BJ (cell line): ENCODE measurements at places on chromosomes 16 and 17.

DNA sequence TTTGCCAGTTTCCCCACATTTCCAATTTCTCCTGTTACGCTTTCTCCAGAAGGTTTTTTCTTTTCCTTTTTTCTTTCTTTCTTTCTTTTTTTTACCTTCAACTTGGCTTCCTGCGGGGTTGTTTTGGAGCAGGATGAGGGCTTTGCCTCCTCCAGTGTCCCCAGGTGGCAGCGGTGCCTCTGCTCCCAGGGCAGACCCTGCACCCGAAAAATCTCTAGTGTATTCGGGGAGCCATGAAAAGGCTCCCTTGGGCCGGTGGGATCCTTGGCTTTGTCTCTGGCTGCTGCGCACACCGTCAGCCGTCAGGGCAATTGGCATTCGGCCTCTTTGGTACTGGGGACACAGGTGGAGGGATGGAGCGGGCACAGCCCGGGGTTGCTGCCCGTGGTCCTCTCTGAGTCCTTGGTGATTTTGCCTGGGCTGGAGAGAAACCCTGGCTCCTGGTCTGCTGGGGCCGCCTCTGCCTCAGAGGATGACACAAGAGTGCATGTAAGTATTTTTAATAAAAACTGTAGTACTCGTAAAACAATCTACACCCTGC is 846 bp downstream of the ITGB3 start:
- DNase-seq = no peak

DNA sequence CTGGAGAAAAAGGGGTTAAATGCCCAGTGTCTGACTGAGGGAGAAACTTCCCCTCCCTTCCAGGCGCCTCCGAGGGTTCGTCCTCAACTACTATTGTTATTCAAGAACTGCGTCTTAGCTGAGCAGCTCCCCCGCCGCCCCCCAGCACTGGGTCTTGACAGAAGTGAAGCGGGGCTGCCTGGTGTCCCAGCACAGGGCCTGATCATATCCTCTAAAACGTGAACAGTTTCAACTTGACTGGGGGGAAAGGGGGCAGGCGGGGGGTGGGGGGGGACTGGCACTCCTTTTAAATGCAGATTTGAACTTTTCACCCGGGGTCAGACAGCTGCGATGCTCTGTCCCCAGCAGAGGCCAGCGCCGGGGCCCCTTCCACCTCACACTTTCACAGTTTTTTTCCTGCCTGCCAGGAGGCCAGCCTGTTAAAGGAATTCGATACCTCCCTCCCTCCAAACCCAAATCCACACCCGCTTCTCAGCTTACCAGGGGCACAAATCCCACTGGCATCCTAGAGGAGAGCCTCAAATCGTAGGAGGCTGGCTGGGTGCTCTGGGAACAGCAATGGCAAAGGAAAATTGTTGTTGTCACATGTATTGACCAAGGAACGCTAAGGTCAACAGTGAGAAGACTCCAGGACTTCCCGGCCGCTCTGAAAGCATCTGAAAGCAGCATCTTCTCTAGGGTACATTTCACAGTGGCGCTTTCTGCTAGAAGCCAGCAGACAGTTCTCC is 14.5 kb downstream of the ZFHX3 start:
- no peak for DNase-seq

GRCh38 chr16:23955088-23955487 is 119.3 kb downstream of the PRKCB start:
- no peak for DNase-seq

GRCh38 chr16:14447783-14448182 is 182.3 kb downstream of the PARN start:
- DNase-seq = no peak

- no peak for DNase-seq
These were observed 72.9 kb upstream of the CCL2 start for GRCh38 chr17:34182036-34182803.

GRCh38 chr16:71758293-71758760 is 33.8 kb upstream of the PHLPP2 start:
- DNase-seq = no peak

GRCh38 chr17:46135879-46136563 is 57.2 kb downstream of the KANSL1 start:
- DNase-seq = no peak

GRCh38 chr17:81002013-81002384 is 10.4 kb downstream of the CHMP6 start:
- no peak for DNase-seq

DNA sequence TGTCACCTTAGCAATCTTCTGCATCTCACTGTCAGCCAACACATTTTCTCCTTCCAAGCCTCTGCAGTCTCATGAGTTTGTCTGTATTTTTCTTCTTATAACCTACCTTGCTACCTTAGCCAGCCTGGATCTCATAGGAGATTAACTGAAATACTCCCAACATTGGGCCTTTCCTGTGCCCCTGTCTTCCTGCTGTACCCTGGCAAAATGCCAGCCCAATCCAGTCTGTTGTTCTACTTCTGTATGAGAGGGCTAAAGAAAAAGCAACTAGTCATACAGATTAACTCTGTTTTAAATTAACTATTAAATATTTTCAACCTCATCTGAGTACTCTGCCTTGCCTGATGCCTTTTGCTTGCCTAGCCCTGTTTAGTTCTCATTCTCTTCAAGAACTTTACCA is 18.4 kb downstream of the GOSR1 start:
- no peak for DNase-seq

DNA sequence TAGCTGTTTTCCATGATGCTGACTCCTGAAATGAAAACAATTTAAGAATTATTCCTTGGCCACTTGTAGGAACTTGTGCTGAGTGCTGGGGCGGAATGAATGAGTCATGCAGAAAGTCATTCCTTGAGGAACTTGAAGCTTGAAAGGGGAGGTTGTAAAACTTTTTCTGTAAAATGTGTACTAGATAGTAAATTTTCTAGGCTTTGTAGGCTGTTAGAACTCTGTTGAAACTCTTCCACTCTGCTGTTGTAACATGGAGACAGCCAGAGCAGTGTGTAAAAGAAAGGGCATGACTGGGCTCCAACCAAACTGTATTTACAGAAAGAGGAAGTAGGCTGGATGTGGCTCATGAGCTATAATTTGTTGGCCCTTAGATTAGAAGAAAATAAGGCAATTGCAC is 46.1 kb downstream of the ABCA8 start:
- peak; percentile 96 for DNase-seq

- DNase-seq = no peak
These were observed 74.1 kb downstream of the SOCS1 start for GRCh38 chr16:11181899-11182279.

DNA sequence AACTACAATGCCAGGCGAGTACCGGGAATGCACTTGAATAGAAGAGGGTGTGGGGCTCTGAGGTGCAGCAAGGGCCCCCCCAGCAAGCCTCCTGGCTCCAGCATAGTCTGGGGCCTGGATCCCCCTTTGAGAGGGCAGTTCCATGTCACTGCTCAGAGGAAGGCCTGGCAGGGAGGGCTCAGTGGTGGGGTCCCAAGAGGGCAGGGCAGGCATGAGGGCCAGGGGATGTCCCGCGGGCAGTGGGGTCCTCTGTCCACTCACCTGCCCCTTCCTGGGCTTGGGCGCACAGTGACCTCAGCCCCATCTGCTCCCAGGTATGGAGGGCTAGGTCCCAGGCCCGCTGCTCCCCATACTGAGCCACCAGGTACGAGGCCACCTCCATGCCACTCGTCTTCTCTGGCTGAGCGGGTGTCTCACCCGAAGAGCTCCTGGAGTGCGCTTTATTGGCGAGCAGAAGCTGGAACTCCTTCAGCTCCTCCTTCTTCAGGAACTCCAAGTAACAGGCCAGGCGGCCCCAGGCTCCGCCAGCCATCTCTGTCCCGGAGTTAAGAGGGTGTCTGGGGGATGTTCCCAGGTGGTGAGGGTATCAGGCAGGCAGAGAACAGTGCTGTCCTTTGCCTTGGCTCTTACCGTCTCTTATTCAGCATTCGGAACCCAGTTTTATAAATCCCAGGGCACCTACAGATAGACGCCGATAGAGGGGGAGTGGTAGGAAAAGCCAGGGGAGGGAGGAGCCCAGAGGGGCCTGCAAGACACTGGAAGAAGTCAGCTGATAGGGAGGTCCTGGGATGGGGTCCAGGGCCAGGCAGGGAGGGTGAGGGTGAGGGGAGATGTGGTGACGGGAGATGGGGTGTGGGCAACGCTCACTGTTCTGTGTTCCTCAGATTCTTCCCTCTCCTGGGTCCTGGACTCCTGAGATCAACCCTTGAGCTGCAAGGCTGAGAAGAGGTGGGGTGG is 605 bp downstream of the NLRP1 start:
- DNase-seq = no peak

DNA sequence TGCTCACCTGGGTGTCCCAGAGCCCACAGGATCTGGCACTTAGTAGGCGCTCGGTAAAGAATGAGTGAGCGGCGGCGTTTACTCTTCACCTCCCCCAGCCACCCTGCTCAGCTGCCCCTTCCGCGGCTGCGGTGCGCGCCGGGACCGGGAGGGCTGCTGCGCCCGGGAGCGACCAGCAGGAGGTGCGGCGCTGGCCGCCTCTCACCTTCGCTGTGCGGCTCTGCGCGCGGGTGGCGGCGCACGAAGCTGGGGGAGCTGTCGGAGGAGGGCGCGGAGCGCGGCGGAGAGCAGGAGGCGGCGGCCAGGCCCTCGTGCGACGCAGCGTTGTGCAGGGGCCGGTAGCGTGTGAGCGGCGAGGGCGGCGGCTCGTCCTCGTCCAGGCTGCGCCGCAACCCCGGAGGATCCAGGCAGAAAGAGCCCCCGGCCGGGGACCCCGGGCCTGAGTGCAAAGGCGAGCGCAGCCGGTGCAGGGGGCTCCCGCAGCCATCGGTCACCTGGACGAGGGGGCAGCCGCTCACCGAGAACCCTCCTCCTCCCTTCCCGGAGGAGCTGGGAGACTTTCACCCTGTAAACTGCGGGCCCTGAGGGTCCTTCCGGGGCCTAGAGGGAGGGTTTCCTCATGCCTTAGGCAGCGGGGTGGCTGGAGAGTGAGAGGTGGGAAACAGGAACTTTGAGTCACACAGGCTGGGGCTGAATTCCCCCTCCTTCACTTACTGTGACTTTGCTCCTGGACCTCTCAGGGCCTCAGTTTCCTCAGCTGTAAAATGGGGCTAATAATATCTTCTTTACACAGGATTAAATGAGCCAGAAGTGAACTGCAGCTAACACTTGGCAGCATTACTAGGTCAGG is 12.5 kb downstream of the SAMD14 start:
- DNase-seq = no peak

DNA sequence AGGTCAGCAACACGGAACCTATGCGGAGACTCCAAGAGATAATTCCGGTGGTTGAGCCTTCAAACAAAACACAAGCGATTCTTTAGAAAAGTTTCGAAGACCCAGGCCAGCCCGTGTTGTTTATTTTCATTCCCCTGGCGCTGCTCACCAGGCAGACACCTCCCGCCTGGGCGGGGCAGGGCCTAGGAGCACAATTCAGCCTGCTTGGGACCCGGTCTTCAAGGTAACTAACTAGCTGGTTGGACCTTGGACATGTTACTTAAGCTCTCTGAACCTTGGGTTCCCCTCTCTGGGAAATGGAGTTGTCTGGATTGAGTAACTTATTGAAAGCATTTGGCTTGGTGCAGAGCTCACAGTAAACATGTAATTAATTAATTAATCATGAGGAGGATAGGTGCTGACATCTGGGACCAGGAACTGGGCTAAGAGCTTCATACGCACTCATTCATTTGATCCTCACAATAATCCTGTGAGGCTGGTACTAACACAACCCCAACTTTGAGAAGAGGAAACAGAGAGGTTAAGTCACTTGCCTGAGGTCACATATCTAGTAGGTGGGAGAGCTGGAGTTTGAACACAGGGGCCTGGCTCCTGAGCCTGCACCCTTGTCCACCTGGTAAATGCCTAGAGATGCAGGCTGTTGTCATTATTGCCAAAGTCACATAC is 125.3 kb upstream of the SMURF2 start:
- DNase-seq = no peak
